ENCODE measurements at places on chromosomes 6 and 20. TPM values are rescaled to one million over a fixed set of nuclear protein-coding genes. Genes with fewer than 3 reads are reported as not detected.

The SRMS gene
- total RNA-seq = not detected

The ZBTB46 gene
- 1.2 TPM for total RNA-seq

The OR2H1 gene
- total RNA-seq = not detected

The SYCP2L gene
- not detected for total RNA-seq

The GRM1 gene
- total RNA-seq = not detected

The MICB gene
- total RNA-seq = 36.1 TPM
